ENCODE measurements at places on chromosomes 7 and 10. TPM values are rescaled to one million over a fixed set of nuclear protein-coding genes. Genes with fewer than 3 reads are reported as not detected.
A peak's percentile ranks its signal among the peaks of the same experiment; 100 is the strongest.

DNA sequence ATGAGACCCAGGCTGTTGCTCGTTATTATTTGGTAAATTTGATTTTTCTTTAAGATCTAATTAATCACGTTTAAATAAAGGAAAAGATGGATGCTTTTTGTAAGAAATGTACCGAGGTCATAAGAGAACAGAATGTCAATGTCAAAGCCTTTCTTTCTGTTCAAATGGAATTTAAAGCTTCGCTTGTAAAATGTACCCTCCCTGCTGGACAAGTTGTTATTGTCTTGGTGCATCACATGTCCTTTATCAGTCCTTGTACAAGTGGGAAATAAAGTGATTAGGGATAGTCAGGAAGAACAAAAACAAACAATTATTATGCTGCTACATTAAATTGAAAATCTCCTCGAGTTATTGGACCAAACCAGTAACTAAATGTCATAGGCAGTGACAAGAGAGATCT lies 363.2 kb downstream of the PHTF2 start:
- no peaks in the 10 kb centered on the region for H3K27me3 ChIP-seq
- no peak overlapping the region for H3K27ac ChIP-seq
- no peak for DNase-seq
- H3K4me1 ChIP-seq: no peaks in the 10 kb centered on the region
- H3K36me3 ChIP-seq: no peaks in the 10 kb centered on the region

- H3K27me3 ChIP-seq: peaks cover 6% of the 10 kb centered on the region
- no peak overlapping the region for H3K4me3 ChIP-seq
- H3K4me1 ChIP-seq: no peaks in the 10 kb centered on the region
- DNase-seq: no peak
- H3K36me3 ChIP-seq: no peaks in the 10 kb centered on the region
Observed at GRCh38 chr7:130703851-130704250, 17.5 kb upstream of the TSGA13 start.

DNA sequence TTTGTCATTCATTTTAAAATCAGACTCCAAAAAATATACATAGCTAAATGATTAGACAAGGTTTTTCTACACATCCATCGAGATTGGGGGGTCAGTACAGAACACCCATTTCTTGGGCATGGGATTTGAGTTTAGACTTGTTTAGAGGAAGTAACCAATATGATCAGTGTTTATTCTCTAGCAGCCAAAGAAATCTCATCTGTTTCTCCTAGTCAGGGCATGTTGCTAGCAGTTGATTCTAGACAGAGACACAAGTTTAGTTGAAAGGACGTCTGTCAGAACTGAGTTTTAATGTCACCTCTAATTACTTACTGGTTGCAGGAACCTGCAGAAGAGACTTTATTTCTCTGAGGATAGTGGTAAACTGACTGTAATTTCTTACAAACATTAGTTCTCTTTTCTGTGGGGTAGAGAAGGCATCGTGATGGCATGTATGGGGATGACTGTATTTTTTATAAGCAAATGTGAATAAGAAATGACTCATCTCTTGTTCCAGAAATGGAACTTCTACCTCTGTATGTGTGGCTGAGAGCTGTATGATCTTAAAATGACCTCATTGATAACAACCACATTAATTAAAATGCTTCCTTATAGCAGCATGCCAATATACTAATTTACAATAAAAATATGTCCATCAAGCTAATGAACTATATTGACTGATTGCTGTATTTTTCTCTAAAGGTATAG lies 30.6 kb upstream of the RHOBTB1 start:
- no peak overlapping the region for H3K4me3 ChIP-seq
- H3K4me1 ChIP-seq: peaks cover 28% of the 10 kb centered on the region
- no peaks in the 10 kb centered on the region for H3K27me3 ChIP-seq
- H3K27ac ChIP-seq: no peak overlapping the region

DNA sequence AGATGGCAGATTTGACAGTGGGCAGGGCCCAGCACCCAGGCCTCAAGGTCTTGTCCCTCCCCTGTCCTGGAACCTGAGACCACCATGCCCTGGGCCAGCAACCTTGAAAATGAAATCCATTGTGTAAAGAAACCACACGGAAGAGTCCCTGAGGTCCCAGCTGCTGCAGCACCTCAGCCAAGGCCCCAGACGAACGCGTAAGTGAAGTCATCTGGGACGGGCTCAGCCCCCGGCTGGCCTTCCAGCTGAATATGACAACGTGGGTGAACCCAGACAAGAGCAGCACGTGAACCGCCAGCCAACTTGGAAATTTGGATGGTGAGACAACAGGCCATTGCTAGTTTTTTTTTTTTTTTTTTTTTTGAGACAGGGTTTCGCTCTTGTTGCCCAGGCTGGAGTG lies 70.3 kb downstream of the CYTH3 start:
- H3K36me3 ChIP-seq: no peaks in the 10 kb centered on the region
- H3K27me3 ChIP-seq: no peaks in the 10 kb centered on the region
- H3K4me3 ChIP-seq: no peak overlapping the region
- no peak overlapping the region for H3K27ac ChIP-seq

DNA sequence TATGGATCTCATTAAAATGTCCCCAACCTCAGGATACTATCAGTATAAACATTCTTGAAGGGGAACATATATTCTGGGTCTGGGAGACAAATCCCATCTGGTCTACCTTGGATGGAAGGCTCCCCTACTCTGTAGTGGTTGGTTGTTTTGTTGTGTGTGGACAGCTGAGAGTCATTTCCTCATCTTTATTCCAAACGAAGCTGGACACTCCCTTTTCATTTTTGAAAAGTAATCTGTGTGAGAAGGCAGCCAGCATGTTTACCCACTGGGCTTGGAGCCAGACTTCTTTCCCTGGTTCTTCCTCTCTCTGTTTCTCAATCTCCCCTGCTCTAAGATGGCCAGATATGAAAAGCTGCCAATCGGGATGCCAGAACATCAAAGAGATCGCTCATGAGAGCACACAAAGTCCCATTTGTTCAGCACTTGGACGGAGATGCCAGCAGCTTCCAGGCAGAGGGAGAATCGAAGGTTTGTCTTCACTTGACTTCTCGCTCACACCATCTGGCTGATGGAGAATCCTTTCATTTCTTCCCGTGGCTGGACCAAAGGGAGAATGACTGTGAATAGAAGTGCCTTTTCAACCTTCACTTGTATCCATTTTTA lies 108.1 kb upstream of the AGR3 start:
- H3K36me3 ChIP-seq: no peaks in the 10 kb centered on the region
- peak overlapping the region; percentile 4 for H3K27ac ChIP-seq
- no peak overlapping the region for H3K4me3 ChIP-seq
- H3K4me1 ChIP-seq: peaks cover 13% of the 10 kb centered on the region

Gene NKX2-3
- polyA plus RNA-seq: not detected

DNA sequence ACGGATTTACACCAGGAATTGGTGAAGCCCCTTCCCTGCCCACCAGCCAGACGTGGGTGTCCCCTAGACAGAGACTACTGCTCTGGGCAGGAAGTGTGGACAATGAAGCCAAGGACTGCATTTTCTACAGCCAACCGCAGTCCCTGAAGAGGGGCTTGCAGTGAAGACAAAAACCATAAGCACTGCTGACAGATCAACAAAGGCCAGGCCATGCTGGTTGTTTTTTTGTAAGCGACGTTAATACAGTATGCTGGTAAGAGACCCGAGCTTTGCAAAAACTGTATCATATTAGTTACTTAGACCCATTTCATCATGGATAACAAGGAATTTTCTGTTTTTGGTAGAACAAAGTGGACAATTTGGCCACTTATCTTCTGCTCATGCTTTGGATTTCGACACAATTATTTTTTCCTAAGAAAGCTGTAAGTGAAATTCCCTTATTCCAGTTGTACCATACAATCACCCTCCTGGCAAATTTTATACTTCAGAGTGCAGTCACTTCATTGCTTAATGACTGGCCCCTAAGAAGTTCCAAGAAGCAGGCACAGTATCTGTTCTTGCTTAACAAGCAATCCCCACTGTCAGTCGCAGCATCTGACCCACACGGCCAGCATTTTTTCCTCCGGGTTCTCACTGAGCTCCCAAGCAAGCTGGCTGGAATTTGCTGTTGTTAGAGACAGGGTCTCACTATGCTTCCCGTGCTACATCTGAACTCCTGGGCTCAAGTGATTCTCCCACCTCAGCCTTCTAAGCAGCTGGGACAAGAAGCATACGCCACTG lies 163.5 kb downstream of the PARD3 start:
- no peak for DNase-seq
- no peaks in the 10 kb centered on the region for H3K4me1 ChIP-seq
- H3K36me3 ChIP-seq: no peaks in the 10 kb centered on the region
- no peak overlapping the region for H3K27ac ChIP-seq

- DNase-seq: no peak
- peak overlapping the region; percentile 23 for H3K27ac ChIP-seq
- no peak overlapping the region for H3K4me3 ChIP-seq
- H3K27me3 ChIP-seq: no peaks in the 10 kb centered on the region
Observed at GRCh38 chr10:12712293-12712983, 289.1 kb downstream of the CCDC3 start.

Gene ENTPD7
- polyA plus RNA-seq: 10.1 TPM

GRCh38 chr10:84525120-84525806 lies 196.9 kb downstream of the CCSER2 start:
- peak; percentile 97 for DNase-seq
- H3K27me3 ChIP-seq: no peaks in the 10 kb centered on the region
- no peaks in the 10 kb centered on the region for H3K36me3 ChIP-seq
- peaks cover 12% of the 10 kb centered on the region for H3K4me1 ChIP-seq
- peak overlapping the region; percentile 65 for H3K27ac ChIP-seq
- H3K4me3 ChIP-seq: no peak overlapping the region

Gene COBL
- not detected for polyA plus RNA-seq

DNA sequence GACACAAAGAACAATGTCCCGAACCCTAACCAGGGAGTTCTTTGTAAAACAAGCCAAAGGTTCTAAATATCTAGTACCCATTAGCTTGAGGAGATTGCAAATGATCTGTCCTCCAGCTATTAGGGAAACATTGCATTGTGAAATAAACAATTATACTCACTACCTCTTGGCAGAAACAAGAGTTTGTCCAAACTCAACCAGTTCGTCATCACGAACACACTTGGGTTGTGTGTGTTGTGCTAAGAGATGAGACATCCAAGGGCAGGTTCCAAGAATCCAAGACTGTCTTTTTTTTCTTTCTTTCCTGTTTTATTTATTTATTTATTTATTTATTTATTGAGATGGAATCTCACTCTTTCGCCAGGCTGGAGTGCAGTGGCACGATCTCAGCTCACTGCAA lies 793.1 kb upstream of the AUTS2 start:
- no peak overlapping the region for H3K27ac ChIP-seq
- DNase-seq: no peak
- H3K4me1 ChIP-seq: no peaks in the 10 kb centered on the region
- no peak overlapping the region for H3K4me3 ChIP-seq
- no peaks in the 10 kb centered on the region for H3K36me3 ChIP-seq
- no peaks in the 10 kb centered on the region for H3K27me3 ChIP-seq

GRCh38 chr10:74771054-74771453 lies 55.3 kb upstream of the KAT6B start:
- H3K4me3 ChIP-seq: no peak overlapping the region
- no peak for DNase-seq
- H3K27ac ChIP-seq: no peak overlapping the region
- H3K36me3 ChIP-seq: no peaks in the 10 kb centered on the region

DNA sequence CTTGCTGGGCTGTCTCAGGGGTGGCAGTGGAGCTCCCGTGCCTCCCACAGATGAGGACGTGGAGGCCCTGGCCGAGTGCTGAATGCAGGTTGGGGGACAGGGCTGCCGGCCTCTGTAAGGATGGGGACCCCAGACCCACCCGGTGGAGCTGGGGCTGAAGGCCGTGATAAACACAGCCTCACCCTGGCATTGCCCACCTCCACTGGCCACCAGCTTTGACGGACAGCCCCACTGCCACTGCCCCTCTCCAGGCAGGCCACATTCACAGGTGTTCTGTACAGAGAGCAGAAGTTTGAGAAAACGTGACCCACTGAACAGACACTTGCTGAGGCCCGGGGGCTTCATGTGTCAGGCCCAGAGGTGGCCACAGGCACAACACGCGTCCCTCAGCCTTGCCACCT lies 126.2 kb downstream of the LHPP start:
- no peak overlapping the region for H3K4me3 ChIP-seq
- peaks cover 2% of the 10 kb centered on the region for H3K4me1 ChIP-seq
- no peak overlapping the region for H3K27ac ChIP-seq
- H3K36me3 ChIP-seq: no peaks in the 10 kb centered on the region
- DNase-seq: no peak

DNA sequence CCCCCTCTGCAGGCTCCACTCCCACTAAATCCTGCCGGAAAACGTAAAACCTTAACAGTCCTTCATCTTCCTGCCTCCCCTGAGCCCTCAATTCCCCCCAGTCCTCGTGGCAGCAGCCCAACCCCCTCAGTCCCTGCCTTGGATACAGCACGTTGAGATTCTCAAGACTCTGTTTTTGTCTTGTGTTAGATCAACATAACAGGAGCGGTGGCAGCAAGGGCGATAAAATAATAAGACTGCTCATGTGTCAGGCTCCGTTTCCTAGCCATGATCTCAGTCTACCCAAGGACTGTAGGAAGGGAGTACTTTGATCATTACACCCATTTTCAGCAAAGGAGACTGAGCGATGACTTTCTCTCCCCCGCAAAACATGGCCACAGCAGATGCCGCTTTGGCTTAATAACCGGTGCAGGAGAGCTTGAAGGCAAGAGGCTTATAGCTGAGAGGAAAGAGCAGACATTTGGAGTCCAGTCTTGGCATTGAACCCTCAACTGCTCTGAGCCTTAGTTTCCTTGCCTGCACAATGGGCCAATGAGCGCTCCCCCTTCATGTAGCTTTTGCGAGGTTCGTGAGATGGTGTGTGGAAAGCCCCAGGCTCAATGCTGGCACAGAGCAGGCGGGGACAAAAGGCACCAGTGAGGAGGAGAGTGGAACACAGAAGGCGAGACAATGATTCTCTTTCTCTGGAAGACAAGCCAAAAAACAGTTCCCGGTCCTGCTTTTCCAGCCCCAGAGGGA lies 42.1 kb upstream of the PCBD1 start:
- H3K4me3 ChIP-seq: no peak overlapping the region
- H3K4me1 ChIP-seq: no peaks in the 10 kb centered on the region
- H3K36me3 ChIP-seq: no peaks in the 10 kb centered on the region
- peaks cover 4% of the 10 kb centered on the region for H3K27me3 ChIP-seq
- no peak for DNase-seq

Gene EIF4H
- polyA plus RNA-seq: 406 TPM

- no peak overlapping the region for H3K4me3 ChIP-seq
- no peaks in the 10 kb centered on the region for H3K27me3 ChIP-seq
- no peak for DNase-seq
- H3K4me1 ChIP-seq: no peaks in the 10 kb centered on the region
Observed at GRCh38 chr7:98698976-98699375, 81.9 kb downstream of the NPTX2 start.

DNA sequence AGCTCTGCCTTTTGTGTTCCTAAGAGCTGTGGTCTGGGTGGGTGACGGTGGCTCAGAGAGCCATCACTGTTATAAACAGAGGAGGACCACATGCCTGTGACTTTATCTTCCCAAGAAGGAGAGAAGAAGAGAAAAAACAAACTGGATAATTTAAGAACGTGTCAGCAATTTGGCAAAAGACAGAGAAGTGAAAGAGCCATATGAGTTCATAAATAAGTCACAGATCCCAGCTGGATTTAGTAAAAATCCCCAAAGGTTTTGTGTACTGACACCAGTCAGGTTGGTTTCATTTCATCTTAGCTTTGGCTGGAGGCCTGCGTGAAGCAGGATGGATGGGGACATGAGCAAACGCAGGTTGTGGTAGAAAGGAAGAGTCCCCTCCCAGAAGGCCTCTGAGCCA lies 120.7 kb downstream of the CXCL12 start:
- no peak overlapping the region for H3K27ac ChIP-seq
- no peaks in the 10 kb centered on the region for H3K4me1 ChIP-seq
- no peak for DNase-seq
- no peaks in the 10 kb centered on the region for H3K36me3 ChIP-seq
